ENCODE measurements at places on chromosomes 6 and 20.

DNA sequence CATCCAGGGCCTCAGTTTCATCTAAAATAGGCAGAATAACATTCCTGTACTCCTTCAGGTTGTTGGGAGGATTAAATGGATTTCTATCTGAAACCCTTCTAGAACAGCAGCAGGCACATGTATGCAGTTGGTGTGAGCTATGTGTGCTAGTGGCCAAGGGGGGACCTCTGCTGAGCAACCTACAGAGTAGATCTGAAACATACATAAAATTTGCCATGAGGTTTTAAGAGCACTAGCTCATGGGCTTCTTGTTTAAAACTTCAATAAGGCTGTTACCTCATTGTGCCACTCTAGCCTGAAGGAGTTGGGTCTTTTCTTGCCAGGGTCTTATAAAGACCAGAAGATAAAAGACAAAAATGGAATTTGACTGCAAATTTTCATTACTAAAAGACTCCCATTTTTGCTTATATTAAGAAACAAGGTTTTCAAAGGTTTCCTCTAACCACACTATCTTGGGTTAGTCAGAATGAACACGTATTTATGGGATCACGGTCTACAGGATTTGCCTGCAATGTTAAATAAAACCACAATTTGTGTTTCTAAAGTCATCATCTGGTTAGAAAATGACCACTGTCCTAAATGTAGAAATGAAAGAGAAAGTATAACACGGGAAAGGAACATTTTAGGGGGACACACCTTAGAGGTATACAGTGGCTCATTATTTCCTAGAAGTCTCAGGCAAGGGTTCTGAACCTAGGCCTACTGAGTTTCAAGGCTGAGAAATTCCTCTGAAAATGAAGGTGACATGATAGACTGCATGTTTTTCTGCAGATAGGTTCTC, 144.9 kb upstream of the OLIG3 start:
- DNase-seq = no peak

DNA sequence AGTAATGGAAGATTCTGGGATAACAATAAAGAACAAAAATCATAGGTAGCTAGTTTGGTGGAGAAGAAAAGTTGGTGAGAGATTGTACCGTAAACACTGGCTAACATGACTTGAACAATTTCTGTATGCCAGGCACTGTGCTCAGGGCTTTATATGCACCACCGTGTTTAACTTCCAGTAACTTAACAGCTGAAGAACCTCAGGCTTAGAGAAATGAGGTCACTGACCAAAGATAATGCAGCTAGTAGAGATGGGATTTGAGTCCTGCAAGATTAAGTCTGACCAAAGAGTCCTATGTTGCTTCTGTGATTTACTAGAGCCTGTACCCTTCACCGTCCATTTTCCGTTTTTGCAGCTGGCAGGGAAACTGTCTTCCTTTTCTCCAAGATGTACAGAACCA, 2.7 kb downstream of the CSTF1 start:
- no peak for DNase-seq

GRCh38 chr20:4632876-4633275, 88.8 kb upstream of the PRND start:
- DNase-seq = no peak

DNA sequence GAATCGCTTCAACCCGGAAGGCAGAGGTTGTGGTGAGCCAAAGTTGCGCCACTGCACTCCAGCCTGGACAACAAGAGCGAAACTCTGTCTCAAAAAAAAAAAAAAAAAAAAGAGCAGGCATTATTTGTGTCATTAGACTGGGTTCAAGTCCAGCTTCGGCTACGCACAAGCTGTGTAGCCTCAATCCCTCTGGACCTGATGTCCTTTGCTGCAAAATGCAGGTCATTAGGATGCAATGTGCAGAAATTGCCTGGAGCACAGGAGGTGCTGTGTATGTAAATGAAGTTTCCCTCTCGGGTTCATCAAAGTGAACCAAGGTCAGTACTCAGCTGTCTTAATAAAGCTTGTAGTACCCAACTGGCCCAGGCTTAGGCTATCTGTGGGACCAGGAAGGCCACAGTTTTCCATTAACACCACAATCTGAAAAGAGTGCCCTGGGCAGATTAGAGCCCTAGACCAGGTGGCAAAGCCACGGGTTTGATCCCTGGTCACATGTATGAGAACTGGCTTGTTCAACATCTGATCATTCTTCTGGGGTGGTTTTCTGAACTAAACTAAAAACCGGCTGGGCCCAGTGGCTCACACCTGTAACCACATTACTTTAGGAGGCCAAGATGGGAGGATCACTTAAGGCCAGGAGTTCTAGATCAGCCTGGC, 155.3 kb downstream of the ZMYND8 start:
- no peak for DNase-seq

GRCh38 chr6:42355416-42355815, 96.3 kb downstream of the TRERF1 start:
- DNase-seq = no peak

DNA sequence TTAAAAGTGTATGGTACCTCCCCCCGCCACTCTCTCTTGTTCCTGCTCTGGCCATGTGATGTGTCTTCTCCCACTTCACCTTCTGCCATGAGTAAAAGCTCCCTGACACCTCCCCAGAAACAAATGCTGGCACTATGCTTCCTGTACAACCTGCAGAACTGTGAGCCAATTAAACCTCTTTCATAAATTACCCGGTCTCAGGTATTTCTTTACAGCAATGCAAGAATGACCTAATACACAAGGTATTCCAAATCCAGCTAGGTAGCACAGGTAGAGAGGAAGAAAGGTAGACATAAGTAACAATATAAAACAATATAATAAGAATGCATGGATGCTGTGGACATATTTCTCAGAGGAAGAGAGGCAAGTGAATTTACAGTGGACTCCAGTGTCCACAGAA, 394.1 kb upstream of the ARID1B start:
- no peak for DNase-seq
